Activated B cell treated with CpG ODN at 0.5 μM for 24 hours (primary cell): ENCODE measurements at places on chromosomes 16 and 17.

DNA sequence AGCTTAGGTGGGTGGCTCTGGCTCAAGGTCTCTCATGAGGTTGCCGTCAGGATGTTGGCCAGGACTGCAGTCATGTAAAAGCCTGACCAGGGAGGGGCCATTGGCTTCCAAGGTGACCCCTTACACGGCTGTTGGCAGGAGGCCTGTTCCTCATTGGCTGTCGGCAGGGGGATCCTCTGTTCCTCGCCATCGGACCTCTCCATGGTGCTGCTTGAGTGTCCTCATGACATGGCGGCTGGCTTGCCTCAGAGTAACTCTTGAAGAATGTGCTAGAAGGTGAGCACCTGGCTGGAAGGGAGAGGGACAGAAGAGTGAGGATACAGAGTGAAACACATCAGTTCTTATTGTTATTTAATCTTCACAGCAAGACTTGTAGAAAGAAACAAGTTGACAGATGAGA, 4.7 kb upstream of the RPRML start:
- DNase-seq: no peak
- H3K27me3 ChIP-seq: peaks cover 9% of the 10 kb centered on the region
- peaks cover 22% of the 10 kb centered on the region for H3K4me1 ChIP-seq
- H3K27ac ChIP-seq: no peak overlapping the region
- peaks cover 4% of the 10 kb centered on the region for H3K36me3 ChIP-seq

DNA sequence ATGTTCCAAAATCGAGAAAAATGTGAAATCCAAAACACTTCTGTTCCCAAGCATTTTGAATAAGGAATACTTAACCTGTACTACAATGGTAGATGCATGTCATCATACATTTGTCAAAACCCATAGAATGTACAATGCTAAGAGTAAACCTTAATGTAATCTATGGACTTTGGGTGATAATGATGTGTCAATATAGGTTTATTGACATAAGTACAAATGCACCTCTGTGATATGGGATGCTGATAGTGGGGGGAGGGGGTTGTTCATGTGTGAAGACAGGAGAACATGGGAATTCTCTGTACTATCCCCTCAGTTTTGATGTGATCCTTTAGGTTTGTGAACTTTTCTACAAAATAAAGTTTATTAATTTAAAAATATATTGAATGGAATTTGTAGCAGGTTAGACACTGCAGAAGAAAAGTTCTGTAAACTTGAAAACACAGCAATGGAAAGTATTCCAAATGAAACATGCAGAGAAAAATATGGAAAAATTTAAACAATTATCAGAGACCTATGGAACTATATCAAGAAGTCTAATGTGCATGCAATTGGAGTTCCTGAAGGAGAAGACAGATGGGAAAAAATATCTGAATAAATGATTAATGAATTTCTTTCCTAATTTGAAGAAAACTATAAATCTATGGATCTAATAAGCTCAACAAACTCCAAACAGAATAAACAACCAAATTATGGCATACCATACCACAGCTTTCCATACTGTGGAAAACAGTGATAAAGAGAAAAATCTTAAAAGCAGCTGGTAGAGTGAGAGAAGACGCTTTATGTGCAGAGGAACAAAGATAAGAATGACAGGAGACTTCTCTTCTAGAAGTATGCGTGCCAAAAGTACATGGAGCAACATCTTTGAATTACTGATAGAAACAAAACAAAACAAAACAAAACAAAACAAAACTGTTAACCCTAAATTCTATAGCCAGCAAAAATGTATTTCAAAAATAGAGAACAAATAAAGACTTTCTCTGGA, 34.7 kb upstream of the MSI2 start:
- DNase-seq: no peak
- H3K27ac ChIP-seq: no peak overlapping the region
- H3K4me3 ChIP-seq: no peak overlapping the region
- H3K27me3 ChIP-seq: peaks cover 18% of the 10 kb centered on the region

GRCh38 chr17:33992113-33992512, 263.0 kb upstream of the CCL2 start:
- H3K36me3 ChIP-seq: no peaks in the 10 kb centered on the region
- peaks cover 6% of the 10 kb centered on the region for H3K27me3 ChIP-seq
- DNase-seq: no peak
- no peak overlapping the region for H3K27ac ChIP-seq
- H3K4me1 ChIP-seq: no peaks in the 10 kb centered on the region

DNA sequence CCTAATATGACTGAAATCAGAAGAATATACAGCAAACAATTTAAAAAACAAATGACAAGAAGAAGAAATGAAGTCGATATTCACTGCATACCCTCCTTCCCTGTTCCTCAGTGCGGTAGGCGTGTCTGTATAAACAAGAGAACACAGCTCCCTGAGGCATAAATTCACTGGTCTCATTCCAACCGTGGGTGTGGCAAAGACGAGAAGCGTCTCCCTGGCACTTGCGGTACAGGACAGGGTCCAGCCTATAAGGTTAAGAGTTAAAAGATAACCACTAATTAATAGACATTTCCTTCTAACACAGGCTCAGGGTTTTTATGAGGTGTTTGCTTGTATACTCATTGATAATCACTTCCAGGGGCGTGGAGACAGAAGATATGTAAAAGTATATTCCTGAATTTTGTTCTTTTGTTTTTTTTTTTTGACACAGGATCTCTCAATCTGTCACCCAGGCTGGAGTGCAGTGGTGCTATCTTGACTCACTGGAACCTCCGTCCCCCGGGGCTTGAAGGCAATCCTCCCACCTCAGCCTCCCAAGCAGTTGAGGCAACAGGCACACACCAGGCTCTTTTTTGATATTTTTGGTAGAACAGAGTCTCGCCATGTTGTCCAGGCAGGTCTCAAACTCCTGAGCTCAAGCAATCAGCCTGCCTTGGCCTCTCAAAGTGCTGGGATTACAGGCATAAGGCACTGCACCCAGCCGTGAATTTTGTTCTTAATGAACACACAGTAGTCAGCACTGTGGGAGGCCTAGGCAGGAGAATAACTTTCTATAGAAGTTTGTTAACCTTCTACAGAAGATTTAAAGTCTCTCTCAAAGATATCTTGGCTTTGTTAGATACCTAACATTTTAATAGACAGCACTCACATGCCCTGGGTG, 59.1 kb upstream of the CLEC18B start:
- H3K27ac ChIP-seq: no peak overlapping the region
- no peak for DNase-seq
- no peaks in the 10 kb centered on the region for H3K27me3 ChIP-seq
- H3K4me3 ChIP-seq: no peak overlapping the region
- H3K36me3 ChIP-seq: peaks cover 81% of the 10 kb centered on the region
- no peaks in the 10 kb centered on the region for H3K4me1 ChIP-seq

- no peaks in the 10 kb centered on the region for H3K36me3 ChIP-seq
- no peak for DNase-seq
- H3K27me3 ChIP-seq: peaks cover 15% of the 10 kb centered on the region
- H3K4me1 ChIP-seq: no peaks in the 10 kb centered on the region
These were observed 167.7 kb downstream of the ZNF423 start for GRCh38 chr16:49688036-49688697.

DNA sequence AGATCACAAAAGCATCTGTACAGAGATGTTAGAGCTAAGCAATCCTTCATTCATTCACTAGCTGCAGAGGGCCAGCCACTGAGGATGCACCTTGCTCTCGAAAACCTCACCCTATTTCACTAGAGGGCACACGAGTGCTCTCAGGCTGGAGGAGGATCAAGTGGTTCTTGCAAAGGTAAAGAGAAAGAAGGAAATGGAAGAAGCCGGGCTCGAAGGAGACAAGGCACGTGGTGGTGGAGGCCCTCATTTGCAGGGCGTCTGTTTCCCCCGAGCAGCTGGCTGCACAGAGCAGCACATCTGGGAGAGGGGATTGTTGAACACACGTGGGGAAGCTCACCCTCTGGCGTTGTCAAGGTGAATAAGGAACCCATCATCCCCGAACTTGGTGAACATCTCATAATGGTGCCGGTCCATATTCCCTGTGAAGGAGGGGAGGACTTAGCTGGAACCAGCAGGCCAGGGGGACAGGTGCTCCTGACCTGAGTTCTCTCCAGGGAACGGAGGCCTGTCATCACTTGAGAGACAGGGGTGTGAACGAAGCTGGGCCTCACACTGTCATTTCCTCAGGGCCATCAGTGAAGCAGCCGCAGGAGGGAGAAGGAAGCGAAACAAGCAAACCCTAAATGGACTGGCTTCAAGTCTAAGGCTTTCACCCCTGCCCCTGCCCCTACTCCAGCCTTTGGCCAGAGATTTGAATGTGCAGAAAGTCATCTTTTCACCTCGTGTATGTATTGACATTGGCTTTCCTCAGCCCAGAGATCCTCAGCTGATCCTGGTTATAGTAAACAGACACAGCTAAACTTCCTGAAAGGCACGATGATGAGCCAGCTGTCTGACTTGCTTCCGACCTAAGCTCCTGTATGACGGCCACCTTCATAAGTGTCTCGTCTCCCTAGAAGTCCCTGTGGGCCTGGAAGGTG, 27.6 kb downstream of the PRKAR1A start:
- H3K4me1 ChIP-seq: peaks cover 15% of the 10 kb centered on the region
- DNase-seq: no peak
- no peaks in the 10 kb centered on the region for H3K27me3 ChIP-seq
- H3K27ac ChIP-seq: peak overlapping the region; percentile 61

DNA sequence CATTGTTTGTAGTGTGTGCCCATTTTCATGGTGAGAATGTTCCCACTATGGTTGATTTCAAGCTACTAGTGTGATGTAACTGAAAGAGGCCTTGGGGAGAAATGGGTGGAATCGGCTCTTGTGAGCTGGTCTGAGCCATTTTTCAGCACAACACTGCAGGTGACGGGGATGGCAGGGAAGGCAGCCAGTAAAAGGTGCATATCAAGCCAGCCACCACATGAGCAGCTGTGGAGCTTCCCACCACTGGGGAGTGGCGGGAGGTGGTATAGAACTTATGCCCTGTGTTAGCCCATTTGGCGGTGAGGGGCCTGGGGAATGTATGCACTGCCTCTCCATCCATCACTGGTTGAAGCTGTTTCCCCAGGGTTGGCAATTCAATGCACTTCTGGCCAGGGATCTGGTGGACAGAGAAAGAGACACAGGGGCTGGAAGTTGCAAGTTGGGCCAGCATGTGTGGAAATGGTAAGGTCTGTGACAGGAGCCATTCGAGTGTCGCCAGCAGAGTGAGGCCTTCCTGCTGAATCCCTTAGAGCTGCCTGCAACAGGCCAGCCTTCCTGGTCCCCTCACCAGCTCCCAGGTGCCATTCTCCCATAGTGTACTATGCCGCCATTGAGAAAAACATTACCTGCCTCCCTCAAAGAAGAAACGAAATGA, 31.7 kb upstream of the BRD7 start:
- H3K36me3 ChIP-seq: no peaks in the 10 kb centered on the region
- DNase-seq: no peak
- no peak overlapping the region for H3K4me3 ChIP-seq
- H3K27me3 ChIP-seq: peaks cover 2% of the 10 kb centered on the region
- H3K4me1 ChIP-seq: peaks cover 9% of the 10 kb centered on the region
- H3K27ac ChIP-seq: no peak overlapping the region

DNA sequence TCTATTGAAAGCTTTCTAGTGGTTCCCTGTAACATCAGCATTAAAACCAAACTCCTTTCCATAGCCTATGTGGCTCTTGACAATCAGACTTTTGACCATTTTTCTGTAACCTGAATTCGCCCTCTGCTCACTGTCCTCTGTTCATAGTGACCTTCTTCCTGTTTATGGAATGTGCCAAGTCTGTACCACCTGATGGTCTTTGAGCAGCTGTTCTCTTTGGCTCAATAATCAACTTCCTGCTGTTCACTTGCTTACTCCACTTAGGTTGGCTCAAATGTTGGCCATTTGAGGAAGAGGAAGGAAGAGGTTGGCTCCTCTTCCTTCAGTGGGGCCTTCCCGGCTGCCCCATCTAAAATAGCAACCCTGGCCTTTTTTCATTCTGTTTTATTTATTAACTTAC, 251.5 kb downstream of the CA10 start:
- no peaks in the 10 kb centered on the region for H3K4me1 ChIP-seq
- DNase-seq: no peak
- H3K4me3 ChIP-seq: no peak overlapping the region
- no peaks in the 10 kb centered on the region for H3K27me3 ChIP-seq

GRCh38 chr17:15738066-15738465, 6.0 kb downstream of the TBC1D26 start:
- H3K27me3 ChIP-seq: no peaks in the 10 kb centered on the region
- H3K36me3 ChIP-seq: no peaks in the 10 kb centered on the region
- H3K27ac ChIP-seq: no peak overlapping the region
